ENCODE measurements at places on chromosomes 4 and X.

- no peak for DNase-seq
These were observed 93.1 kb downstream of the ANTXR2 start for GRCh38 chr4:79979785-79980437.

DNA sequence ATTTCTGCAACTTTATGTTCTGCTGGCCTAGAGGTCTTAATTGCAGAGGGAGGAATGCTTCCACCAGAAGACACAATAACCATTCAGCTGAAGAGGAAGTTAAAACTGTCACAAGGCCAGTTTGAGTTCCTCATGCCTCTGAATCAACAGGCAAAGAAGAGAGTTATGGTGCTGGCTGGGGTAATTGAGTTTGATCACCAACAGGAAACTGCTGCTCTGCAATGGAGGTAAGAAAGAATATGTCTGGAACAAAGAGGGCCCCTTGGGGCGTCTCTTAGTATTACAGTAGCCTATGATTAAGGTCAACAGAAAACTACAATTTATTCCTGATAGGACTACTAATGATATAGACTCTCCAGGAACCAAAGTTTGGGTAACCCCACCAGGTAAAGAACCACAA lies 744.0 kb downstream of the FSTL5 start:
- no peak for DNase-seq

GRCh38 chrX:132662844-132663243 lies 174.0 kb upstream of the MBNL3 start:
- DNase-seq: no peak

- no peak for DNase-seq
These were observed 555 bp upstream of the SPP1 start for GRCh38 chr4:87974856-87975462.

DNA sequence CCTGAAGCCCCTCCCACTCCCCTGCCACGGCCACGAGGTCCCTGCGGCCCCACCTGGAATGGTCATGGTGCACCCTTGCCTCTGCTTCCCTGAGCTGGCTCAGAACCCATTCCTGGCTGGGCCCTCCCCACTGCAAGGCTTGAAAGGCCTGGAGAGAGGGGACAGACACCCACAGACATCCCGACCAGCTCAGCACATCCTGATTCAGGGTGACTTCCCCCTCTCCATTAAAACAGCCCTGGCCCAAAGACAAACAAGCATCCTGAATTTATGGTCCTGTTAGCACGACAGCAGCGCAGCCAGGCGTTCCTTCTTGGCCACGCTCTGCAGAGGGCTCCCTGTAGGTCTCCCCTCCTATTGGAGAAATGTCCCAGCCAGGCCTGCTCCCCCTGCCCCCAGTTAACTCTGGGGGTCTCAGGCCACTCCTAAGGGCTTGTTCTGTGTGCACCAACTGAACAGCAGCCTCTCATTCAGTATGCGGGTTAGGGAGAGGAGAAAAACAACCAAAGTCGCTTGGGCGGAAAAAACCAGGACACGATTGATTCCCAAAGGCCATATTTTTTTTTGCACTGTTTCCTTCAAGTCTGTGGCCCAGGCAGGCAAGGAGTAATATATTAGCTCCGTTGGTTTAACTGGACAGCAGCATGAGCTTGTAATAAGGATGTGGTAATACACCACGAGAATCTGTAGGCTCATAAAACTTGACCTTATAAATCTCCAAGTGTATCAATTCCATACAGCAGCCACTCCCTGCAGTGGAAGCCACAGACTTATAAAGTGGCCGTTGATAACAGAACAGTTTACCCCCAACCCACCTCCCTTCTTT lies 106.7 kb upstream of the MSX1 start:
- no peak for DNase-seq

DNA sequence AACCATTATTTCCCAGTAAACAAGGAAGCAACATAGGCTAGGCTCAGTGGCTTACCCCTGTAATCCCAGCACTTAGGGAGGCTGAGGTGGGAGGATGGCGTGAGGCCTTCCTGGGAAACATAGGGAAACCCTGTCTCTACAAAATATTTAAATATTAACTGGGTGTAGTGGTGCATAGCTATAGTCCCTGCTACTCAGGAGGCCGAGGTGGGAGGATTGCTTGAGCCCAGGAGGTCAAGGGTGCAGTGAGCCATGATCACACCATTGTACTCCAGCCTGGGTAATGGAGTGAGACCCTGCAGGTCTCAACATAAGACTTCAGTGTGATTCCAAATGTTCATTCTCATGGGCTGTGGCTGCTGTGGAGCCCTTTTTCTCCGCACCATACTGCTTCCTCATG lies 34.9 kb downstream of the FHDC1 start:
- no peak for DNase-seq

DNA sequence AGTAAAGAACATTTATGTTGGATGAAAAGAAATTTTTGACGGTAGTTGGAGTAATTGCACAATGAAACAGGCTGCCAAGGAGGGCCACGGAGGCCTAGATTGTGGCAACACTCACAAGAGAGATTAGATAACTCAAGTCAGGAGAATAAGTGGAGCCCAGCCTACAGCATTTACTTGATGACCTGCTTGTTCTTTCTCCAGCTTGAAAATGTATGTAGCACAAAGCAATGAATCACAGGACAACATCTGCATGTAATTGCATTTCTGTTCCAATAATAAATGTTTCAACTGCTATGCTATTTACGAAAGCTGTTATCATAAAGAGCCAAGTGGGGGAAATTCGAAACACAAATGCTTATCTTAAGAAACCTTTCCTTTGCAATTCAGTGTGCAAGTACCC lies 221.2 kb upstream of the MID1 start:
- no peak for DNase-seq

- no peak for DNase-seq
These were observed 74.4 kb downstream of the RNF150 start for GRCh38 chr4:141058591-141059512.

DNA sequence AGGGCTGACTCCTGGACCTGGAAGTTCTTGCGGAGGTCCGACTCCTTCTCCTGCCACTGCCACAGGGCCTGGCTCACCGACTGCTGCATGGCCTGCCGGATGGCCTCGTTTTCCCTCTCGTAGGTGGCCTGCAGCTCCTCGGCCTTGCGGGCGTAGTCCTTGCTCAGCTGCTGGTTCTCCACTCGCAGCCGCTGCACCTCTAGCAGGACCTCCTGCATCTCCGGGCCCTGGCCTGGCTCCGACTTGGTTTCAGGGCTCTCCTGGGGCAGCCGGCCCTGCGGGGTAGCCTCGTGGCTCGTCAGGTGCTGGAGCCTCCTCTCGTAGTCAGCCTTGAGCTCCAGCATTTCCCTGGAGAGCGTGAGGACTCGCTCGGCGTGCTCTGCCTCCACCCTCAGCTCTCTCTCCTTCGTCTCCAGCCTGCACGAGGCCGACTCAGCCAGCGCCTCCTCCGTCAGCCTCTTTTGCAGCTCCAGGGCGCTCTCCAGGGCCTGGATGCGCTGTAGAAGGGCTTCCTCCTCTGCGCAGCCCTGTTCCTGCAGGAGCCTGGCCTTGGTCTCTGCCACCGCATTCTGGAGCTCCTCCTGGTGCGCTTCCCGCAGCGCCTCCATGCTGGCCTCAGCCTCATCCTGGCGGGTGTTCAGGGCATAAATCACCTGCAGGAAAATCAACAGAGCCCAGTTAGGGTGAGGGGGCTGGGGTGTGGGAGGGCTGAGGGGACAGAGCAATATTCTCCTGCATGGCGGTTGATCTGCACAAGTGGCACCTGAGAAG lies 72.2 kb downstream of the FAM184B start:
- no peak for DNase-seq

- DNase-seq: no peak
These were observed 396.5 kb downstream of the DTHD1 start for GRCh38 chr4:36677874-36678273.

DNA sequence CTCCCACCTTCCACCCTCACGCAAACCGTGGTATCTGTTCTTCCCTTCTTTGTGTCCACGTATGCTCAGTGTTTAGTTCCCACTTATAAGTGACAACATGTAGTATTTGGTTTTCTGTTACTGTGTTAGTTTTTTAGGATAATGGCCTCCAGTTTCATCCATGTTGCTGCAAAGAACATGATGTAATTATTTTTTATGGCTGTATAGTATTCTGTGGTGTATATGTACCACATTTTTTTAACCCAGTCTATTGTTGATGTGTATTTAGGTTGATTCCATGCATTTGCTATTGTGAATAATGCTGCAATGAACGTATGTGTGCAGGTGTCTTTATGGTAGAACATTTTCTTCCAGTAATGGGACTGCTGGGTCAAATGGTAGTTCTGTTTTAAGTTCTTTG lies 228.1 kb downstream of the FBXO8 start:
- no peak for DNase-seq

- no peak for DNase-seq
These were observed 72.0 kb downstream of the FRMPD4 start for GRCh38 chrX:12210196-12210815.

DNA sequence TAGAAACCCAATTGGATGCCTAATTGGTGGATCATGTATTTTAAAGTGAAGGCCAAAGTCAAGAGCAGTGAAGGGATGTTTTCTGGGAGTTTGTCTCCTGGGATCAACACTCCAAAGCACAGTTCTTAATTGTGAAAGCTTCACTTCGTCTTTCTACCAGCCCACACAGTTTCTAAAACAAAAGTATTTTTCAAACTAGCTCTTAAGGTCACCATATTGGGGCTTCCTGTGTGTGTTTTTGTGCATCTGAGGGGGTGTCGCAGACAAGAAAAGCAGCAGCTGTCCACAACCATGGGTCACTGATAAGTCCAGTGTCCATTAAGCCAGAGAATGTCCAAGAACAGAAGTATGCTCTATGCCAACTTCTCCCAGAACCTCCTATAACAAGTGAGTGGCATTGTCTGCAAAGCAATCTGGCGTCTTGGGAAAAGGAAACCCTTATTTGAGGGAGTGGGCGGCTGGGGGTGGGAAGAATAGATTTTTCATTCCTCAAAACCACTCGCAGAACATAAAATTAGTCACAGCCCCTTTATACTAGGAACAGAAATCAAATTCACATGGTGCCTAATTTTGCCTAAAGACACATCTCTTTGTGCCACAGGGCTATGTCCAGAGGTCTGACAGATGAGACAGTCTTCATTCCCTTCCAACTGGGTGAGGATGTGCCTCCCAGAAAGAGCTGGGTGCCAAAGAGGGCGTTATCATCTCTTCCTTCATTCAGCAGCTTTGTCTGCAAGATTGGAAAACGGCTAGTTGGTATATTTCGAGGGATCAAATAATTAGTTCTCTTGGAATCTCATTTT lies 610.4 kb downstream of the BCOR start:
- DNase-seq: no peak

- no peak for DNase-seq
These were observed 1062.5 kb downstream of the ADGRL3 start for GRCh38 chr4:62262676-62263075.

DNA sequence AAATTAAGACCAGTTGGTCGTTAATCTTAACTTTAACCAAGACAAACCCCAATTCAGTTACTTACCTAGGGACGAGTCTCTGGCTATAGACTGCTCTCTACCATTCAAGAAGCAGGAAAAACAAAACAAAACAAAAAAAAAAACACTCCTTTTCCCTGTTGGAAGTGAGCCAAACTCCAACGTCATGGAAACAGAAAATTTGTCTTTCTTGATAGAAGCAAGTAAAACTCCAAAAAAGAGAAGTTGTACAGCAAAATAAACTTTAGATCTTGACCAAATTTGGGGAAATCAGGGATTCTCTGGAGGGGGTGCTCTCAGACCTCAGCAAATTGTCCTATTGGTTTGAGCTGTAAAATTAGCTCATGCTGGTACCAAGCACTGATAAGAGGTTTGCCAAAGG lies 3.7 kb downstream of the CNGA1 start:
- no peak for DNase-seq

GRCh38 chr4:159079074-159079473 lies 23.8 kb upstream of the RAPGEF2 start:
- DNase-seq: no peak

DNA sequence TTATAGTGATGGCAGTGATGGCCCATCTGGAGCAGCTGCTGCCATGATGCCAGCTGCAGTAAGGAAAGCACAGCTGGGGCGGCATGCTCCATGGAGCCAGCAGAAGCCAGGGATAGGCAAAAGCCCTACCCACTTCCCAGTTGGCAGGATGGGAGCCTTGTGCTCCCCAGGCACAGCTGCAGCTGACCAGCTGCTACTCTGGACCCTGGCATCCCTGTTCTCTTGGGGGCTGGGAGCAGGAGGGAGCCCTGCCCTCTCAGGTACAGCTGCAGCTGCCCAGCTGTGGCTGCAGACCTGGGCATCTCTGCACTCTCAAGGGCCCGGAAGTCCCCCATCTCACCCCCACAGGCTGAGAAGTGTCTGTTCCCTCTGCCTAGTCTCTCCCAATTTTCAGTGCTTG lies 531.9 kb downstream of the PCDH18 start:
- DNase-seq: no peak

DNA sequence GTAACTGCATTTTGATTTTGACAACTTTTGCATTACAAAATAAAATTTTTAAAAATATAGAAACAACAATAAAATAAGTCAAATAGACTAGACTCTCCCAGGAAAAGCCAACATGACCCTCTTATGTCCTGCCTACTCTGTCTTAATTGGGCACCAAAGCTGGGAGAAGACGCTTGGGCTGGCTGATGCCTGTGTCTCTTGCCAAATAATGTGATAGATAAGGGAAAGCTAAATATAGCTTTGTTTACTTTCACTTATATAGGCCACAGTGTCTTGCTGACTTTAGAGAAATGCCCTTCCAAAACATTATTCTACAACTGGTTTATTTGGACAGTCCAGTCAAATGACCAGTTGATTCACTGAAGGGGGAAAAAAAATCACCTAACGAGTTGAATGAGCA lies 54.2 kb downstream of the FMR1NB start:
- DNase-seq: no peak

DNA sequence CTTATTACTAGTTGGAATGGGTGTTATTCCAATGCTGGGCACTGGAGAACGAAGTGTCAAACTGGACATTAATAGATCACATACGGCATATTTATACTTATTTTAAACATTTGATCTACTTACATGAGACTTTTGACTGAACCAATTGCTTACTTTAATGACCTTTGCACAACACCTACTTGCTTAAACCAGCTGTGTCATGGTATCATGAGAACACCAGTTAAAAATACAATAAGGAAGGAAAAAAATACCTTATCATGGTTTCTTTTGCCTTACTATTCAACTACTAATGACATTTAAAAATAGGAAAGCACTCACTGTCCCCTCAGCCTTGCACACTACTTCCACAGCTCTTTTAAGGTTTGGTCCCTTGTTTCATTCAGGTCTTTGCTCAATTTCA lies 146.9 kb downstream of the FAM13A start:
- DNase-seq: no peak

DNA sequence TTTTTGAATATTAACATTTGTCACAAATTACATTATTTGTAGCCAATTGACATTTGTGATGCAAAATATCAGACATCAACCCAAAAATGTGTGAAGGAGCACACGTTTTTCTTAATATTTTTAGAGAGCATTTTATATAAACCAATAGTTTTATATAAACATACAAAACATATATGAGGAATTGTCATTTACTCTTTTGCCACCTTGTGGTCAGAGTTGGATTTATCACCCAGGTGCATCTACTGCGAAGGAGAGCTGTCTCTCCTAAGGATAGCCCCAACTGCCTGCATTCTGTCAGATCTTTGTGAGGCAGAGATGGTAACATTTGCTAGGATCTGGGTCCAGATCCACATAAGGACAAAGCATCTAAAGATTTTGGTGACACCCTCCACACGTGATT lies 2.5 kb upstream of the USP27X start:
- no peak for DNase-seq

Measured in NCI-H187 (cell line).